ENCODE measurements at places on chromosomes 7 and 10. TPM values are rescaled to one million over a fixed set of nuclear protein-coding genes. Genes with fewer than 3 reads are reported as not detected.

Gene AKR1C4
- total RNA-seq: not detected

Gene SHH
- total RNA-seq: under 0.01 TPM

Gene ALOX5
- not detected for total RNA-seq

Gene JCAD
- 27.1 TPM for total RNA-seq

Gene MBL2
- not detected for total RNA-seq

Gene ARF5
- total RNA-seq: 105 TPM

Gene NUTM2D
- total RNA-seq: 1.3 TPM

Gene C10orf105
- under 0.01 TPM for total RNA-seq

Gene CREB5
- total RNA-seq: 3.1 TPM

Gene MMRN2
- 2.1 TPM for total RNA-seq

Gene PILRB
- total RNA-seq: 3.6 TPM

Gene MINDY4
- 4.1 TPM for total RNA-seq

Gene HOXA5
- 22.1 TPM for total RNA-seq

Gene CELF2
- 25.1 TPM for total RNA-seq

Gene GJD4
- total RNA-seq: 0.17 TPM

Gene ARHGAP22
- 21.3 TPM for total RNA-seq

Gene GSTO2
- total RNA-seq: 2.1 TPM

Gene ITGB8
- 100 TPM for total RNA-seq

Gene ZNF277
- total RNA-seq: 83.0 TPM

Gene PNLIP
- not detected for total RNA-seq

Gene COL28A1
- total RNA-seq: under 0.01 TPM

Gene TAS2R5
- 1.0 TPM for total RNA-seq

Gene MTG1
- 23.9 TPM for total RNA-seq

Gene PITX3
- not detected for total RNA-seq

Gene HIP1
- 27.2 TPM for total RNA-seq

Gene CDC14C
- 0.17 TPM for total RNA-seq

Gene CYP2C19
- not detected for total RNA-seq

Gene CCL24
- not detected for total RNA-seq

Gene GRM3
- total RNA-seq: not detected
